ENCODE measurements at places on chromosomes 3 and 15.

DNA sequence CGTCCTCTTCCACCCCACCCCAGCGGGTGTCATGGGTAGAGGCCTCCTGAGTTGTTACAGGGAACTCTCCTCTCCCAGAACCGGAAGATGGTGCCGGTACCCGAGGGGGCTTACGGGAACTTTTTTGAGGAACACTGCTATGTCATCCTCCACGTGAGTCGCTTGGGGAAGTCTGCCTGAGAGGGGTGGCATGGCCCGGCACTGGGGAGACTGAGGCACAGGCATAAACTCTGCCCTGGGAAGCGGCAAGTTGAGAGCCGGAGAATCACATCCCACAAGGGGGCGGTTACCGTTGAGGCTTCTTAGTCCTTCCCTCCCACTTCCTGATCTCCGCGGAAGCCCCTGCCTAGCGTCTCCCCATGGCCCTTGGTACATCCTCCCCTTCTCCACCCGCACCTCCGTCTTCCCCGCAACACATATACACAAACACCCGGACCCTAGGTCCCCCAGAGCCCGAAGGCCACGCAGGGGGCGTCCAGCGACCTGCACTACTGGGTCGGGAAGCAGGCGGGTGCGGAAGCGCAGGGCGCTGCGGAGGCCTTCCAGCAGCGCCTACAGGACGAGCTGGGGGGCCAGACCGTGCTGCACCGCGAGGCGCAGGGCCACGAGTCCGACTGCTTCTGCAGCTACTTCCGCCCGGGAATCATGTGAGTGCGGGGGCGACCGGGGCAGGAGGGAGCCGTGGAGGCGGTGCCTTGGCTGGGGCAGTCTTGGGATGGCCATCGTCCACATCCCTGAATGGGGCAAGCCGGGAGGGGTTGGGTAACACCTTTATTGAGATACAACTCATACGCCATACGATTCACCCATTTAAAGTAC lies 3.4 kb downstream of the VILL start:
- peak; percentile 65 for DNase-seq

DNA sequence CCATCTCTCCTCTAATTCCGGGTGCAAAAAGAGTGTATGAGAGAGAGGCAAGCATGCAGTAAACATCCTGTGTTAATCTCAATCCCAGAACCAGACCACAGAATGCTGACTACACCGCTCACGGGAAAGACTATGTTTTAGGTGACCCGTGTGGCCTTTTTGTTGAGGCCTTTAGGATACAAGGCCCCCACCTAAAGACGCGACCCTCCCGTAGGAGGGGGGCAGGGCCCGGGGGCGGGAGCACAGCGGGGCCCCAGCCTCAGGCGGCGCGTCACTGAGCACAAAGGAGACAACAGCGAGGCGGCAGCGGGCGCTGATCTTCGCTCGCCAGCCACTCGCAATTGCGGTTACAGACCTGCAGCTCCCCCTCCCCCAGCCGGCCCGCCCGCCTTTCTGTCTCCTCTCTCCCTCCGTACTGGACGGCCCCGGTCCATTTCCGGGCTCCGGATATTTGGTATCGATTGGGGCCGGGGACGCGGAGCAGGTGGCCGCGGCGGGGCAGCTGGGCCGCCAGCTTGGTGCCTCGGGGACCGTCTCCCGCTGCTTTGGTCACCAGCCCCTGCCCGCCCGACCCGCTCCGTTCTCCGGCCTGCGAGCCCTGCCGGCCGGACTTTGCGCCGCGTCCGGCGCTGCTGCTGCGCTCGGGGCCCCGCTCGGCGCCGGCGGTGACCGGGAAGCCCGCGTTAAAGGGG lies at the start of gene CCDC50:
TSS of gene CCDC50 (plus strand) at position 433 of the 692 bp plus-strand sequence. CDS start 281 bp downstream, outside the sequence.
- peak; percentile 83 for DNase-seq

GRCh38 chr15:78387246-78388037 lies 47.3 kb downstream of the CRABP1 start:
- no peak for DNase-seq

GRCh38 chr3:10334459-10334858 lies 13.5 kb upstream of the SEC13 start:
- peak; percentile 29 for DNase-seq

GRCh38 chr3:30342318-30343060 lies 263.9 kb upstream of the TGFBR2 start:
- DNase-seq = peak; percentile 61

DNA sequence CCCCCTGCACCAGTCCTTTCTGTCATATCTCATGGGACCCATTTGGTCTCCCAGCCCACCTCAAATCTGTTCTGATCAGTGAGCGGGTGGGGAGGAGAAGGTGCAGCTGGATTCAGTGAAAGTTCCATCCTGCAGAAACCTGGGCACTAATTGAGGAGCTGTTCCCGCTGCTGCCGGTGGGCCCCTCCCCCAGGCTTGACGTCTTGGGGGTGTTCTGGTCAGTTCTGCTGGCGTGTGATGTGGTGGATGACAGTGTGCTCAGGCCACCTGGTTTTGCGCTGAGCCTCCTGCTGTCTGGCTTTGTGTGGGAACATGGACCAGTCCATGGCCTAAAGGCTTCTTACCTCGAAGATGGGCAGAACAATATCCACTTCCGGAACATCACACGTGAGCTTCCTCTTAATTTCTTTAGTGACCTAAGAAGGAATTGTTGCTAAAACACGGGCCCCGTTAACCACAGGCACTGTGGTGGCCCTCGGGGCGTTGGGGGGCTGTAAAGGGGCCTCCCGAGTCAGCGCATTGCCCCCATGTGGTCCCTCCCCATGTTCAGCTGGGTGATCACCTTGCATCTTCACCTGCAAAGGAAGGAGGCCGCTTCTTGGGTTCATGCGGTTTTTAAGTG lies 59.7 kb downstream of the RGMA start:
- peak; percentile 31 for DNase-seq

DNA sequence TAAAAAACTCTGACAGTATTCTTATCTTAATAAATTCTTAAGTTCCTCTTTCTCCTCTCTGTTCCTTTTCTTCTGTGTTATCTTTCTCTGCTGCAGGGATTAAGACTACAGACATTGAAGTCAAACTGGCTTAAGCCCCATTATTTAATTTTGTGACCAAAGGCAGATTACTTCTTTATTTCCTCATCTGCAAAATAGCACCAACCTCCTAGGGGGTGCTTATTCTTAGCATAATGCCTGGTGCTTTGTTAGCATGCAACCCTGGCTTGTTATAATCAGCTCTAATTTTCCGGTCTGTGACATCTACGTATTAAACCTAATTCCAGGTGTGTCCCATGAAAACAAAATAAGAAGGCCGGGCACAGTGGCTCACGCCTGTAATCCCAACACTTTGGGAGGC lies 23.8 kb downstream of the SEMA6D start:
- DNase-seq = no peak

DNA sequence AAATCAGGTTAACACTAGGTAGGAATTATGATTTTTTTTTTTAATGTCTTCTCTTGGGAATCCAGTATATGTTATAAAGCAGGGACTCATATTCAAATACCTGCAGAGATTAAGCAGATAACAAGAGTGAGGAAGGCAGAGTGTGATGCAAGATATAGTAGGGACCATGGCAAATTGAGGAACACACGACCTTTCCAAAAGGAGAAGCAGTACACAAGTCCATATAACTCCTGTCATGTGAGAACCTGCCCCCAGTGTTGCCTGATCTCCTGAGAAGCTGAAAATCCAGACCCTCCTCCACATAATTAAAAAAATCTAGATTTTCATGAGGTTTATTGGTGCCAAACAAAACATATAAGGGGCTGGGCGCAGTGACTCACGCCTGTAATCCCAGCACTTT lies 3.6 kb downstream of the RFC4 start:
- no peak for DNase-seq

DNA sequence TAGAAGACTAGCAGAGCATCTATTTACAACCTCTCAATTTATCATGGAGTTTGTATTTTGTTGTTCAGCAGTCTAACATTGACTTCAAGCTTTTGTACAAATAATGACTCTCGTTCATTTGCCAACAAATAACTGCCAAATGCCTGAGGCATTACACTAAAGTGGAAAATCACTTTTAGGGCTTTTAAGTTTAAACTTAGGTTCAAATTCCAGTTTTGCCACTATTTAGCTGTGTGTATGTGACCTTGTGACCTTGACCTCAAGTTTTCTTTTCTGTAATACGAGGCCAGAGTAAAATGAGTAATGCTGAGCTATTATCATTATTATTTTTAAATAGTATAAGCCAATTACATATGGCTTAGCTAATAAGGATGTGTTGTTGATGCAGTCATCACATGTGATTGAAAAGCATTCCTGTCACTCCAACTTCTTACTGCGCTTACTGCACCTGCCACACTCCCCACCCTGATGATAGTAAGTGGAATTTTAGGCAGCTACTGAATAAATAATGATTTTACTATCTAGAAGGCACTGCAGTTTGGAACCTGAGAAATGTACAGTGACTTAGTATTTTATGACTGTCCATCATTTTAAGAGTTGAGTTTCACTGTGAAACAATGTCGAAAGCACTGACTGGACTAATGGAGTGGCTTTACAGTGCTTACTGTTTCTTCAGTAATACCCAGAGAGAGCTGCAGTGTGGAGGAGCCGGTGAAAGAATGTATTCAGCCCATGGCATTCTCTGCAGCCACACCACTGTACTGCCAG lies 16.3 kb downstream of the ARL8B start:
- no peak for DNase-seq

DNA sequence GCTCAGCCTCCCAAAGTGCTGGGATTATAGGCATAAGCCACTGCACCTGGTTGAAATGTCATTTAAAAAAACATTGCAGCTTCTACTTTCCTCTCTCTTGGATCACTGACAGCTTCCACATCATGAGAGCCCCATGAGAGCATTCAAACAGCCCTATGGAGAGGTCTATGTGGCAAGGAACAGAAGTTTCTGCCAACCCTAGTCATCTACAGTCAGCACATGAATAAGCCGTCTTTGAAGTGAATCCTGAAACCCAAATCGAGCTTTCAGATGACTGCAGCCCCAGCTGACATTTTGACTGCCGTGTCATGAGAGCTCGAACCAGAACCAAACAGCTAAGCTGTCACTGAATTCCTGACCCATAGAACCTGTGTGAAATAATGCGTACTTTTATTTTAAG lies 39.8 kb downstream of the CD200R1L start:
- no peak for DNase-seq

DNA sequence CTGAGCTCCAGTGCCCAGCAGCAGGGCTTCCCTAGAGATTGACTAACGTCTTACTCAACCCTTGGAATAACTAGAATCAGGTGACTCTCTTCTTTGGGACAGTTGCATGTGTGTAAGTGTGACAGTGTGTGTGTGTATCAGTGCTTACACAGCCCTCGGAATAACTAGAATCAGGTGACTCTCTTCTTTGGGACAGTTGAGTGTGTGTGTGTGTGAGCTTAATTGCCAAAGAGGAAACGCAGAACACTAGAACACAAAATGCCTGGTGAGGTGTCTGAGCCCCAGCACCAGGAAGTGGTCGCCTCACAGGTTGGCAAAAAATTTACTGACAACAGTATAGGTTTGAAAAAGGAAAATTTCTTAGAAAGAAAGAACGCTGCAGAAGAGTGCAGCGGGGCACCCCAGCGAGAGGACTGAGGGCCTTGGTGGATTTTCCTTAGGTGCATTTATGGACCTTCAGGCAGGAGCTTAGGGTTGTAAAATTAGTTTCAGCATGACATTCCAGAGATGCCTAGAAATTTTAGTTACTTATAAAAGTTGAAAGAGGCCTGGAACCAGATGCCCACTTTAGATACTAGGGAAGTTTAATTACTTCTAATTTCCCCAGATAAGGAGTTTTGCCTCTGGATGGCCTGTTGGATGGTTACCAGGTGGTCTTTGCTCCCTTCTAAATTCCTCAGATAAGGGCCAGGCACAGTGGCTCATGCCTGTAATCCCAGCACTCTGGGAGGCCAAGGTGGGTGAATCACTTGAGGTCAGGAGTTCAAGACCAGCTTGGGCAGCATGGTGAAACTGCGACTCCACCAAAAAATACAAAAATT lies 3.7 kb upstream of the WDR82 start:
- DNase-seq = no peak

GRCh38 chr3:101519685-101520365 lies 6.8 kb upstream of the SENP7 start:
- DNase-seq = no peak

GRCh38 chr3:16824081-16824696 lies 60.6 kb upstream of the PLCL2 start:
- DNase-seq = no peak

DNA sequence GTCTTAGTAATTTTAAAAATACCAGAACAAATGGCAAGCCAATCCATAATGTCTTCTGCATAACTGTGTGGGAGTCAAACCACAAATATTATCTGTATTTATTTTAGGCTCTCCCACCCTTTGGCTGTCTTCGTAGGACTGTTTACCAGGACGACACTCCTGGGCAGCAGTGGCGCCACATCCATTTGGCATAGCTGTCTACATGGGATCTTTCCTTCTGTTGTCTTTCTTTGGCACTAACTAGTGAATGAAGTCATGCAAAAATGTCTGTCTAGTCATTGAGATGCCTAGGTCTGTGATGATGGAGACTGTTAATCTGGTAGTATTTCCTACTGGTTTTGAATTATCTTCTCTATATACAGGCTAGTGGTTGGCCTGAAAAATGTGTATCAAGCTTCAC lies 54.0 kb upstream of the CHMP2B start:
- no peak for DNase-seq

- no peak for DNase-seq
Measured at GRCh38 chr3:104514371-104514770, 852.3 kb upstream of the ALCAM start.

- DNase-seq = peak; percentile 12
Measured at GRCh38 chr3:142279965-142280590, 54.7 kb upstream of the GK5 start.

DNA sequence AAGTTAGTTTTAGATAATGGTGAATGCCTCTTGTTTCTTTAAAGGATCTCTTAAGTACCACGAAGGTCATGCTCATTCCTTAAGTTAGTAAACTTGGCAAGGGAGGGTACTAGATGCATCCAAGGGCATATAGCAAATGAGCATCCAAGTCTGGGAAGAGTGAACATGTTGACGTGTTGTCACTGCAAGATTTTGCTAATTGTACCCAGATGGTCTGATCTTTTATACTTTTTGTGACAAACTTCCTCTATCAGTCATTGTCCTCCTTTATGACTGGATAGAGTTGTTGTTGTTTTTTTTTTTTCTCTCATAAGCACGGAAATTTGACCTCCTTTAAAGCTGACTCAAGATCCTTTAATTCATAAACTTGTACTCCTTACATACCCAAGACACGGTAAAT lies 121.3 kb downstream of the CHST2 start:
- no peak for DNase-seq

GRCh38 chr3:48894516-48894915 lies 4.2 kb downstream of the SLC25A20 start:
- no peak for DNase-seq

- DNase-seq = no peak
Measured at GRCh38 chr3:143686638-143687197, 161.6 kb downstream of the SLC9A9 start.

- peak; percentile 88 for DNase-seq
Measured at GRCh38 chr3:53881691-53882593, at the start of gene ACTR8. Gene ACTR8 (minus strand): TSS chr3:53882152. CDS start chr3:53882101, 51 bp downstream.

GRCh38 chr15:99729920-99730319 lies 3.3 kb downstream of the LYSMD4 start:
- peak; percentile 65 for DNase-seq

- no peak for DNase-seq
Measured at GRCh38 chr15:89673165-89673512, 6.0 kb downstream of the PLIN1 start.

- DNase-seq = no peak
Measured at GRCh38 chr15:98257290-98257689, 296.8 kb downstream of the ARRDC4 start.

- no peak for DNase-seq
Measured at GRCh38 chr3:45109771-45110508, 36.2 kb downstream of the CDCP1 start.

GRCh38 chr15:58070801-58071418 lies 5.4 kb upstream of the ALDH1A2 start:
- DNase-seq = peak; percentile 71

Data from head of caudate nucleus (tissue), 42 donors.